ENCODE measurements at places on chromosomes 7 and 10.

GRCh38 chr7:6279937-6280336 is 7.5 kb upstream of the CYTH3 start:
- no peak for DNase-seq

DNA sequence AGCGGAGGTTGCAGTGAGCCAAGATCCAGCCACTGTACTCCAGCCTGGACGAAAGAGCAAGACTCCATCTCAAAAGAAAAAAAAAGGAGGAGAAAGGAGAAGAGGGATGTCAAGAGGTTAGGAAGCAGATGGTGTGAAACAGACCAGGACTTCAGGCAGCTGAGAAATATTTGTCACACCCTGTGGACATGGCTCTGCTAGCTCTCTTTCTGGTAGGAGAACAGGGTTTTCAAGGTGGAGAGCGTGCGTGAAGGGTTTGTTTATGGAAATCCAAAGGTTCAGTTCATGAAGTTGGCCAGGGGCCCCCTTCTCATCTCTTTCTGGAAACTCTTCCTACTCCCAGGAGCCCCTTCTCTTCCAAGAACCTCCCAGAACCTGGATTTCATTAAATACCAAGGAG is 110.8 kb upstream of the GALNT17 start:
- DNase-seq, result no peak

GRCh38 chr7:22469371-22470143 is 30.4 kb downstream of the STEAP1B start:
- DNase-seq, result no peak

- no peak for DNase-seq
These were observed 110.4 kb downstream of the CFTR start for GRCh38 chr7:117590191-117590590.

GRCh38 chr7:28722684-28723083 is 235.4 kb downstream of the TRIL start:
- DNase-seq, result no peak

GRCh38 chr10:122703483-122704448 is 4.1 kb upstream of the C10orf120 start:
- peak; percentile 51 for DNase-seq

DNA sequence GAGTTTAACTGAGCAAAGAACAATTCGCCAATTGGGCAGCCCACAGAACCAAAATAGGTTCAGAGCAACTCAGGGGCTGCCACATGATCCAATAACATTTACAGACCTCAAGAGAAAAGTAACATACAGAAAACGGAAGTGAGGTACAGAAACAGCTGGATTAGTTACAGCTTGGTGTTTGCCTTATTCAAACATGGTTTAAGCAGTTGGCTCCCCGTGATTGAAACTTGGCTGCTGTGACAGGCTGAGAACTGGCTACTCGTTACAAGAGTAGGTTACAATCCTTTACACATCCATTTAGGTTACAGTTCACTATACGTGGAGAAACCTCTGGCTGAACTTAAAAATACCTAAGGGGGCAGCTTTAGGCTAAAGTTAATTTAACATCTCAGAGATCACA is 673.1 kb upstream of the PHF14 start:
- no peak for DNase-seq

- peak; percentile 71 for DNase-seq
These were observed 7.1 kb downstream of the CRYGN start for GRCh38 chr7:151432658-151433521.

DNA sequence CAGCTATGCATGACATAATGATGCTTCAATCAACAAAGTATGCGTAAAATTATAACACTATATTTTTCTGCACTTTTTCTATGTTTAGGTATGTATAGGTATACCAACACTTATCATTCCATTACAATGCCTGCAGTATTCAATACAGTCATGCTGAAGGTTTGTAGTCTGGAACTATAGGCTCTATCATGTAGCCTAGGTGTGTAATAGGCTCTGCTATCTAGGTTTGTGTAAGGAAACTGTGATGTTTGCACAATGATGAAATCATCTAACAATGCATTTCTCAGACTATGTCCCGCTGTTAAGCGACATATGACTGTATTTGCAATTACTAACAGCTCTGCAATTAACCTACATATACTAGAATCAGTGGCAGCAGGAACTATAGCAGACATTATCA is 1447.5 kb downstream of the GATA3 start:
- no peak for DNase-seq

- DNase-seq, result no peak
These were observed 135.5 kb downstream of the CD36 start for GRCh38 chr7:80773787-80774508.

GRCh38 chr10:112827951-112828350 is 122.1 kb upstream of the TCF7L2 start:
- no peak for DNase-seq

DNA sequence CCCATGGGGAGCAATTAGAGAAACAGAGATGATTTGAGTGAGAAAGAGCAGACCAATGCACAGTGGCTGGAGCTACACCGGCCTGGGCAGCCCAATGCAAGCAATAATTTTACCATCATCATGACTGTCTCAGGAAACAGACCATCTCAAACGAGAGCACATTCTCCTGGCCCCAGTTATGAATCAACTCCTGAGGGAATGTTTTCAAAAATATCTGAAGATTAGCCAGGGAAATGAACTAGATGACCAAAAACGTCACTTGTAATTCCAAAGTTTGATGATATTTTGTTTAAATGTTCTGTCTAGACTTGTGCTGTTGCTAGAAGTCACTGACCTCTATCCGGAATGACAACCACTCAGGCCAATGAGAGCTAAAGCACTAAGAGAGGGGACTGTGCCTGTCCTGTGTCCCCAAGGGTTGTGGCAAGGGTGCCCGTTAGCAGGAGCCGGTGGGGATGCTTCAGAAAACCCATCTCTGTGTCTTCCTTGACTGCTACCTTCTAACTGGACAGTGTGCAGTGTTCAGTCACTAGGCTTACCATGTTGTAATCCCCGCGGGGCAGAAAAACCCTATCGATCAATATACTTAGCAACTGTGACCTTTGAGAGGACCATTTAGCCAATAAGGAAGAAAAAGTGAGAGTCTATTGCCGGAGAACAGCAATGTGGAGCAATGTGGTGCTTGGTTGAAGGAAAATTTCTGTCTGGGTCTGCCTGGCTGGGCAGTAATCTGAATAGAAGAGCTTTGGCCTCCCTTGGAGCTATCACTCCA is 202.4 kb downstream of the ADAM12 start:
- no peak for DNase-seq
